ENCODE measurements at places on chromosomes 7 and 10.

- DNase-seq = no peak
Observed at GRCh38 chr7:8325067-8325466, 63.1 kb upstream of the ICA1 start.

GRCh38 chr10:101182936-101183335, 46.3 kb downstream of the LBX1 start:
- no peak for DNase-seq

- DNase-seq = no peak
Observed at GRCh38 chr10:131905603-131906268, 4.9 kb downstream of the PPP2R2D start.

DNA sequence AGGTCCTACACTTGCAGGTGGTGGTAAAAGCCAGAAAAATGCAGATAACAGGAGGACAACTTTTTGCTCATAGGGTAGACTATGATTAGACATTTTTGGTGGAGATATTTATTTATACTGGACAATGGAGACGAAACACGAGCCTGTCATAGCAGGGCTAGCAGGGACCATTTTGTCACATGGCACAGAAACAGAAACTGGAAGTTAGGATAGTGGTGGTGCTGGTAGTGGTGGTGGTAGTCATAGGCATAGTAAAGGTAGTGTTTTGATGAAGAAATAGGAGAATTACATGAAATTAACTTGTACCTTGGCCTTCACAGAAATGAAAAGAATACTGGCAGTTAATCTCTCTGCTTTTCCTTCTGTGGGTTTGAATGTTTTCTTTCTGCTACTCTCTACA, 8.8 kb upstream of the MGAM start:
- no peak for DNase-seq

GRCh38 chr7:108568801-108569380, 615 bp downstream of the THAP5 start:
- no peak for DNase-seq

DNA sequence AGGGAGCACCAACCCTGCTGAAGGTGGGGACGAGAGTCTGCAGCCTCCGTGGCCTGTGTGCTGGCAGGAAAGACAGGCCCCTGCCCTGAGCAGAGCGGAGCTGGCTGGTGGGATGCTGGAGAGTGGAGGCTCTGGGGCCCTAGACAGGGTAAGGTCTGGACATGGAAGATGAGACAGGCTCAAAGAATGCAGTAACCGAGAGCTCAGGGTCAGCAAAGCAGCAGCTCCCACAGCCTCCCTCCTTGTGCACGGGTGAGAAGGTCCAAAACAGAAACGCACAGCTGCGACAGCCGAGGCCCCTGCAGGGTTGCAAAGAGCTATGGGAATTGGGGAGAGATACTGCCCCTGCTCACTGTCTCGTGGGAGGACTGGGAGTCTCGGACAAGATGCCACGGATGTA, 80.5 kb downstream of the TNS3 start:
- no peak for DNase-seq

DNA sequence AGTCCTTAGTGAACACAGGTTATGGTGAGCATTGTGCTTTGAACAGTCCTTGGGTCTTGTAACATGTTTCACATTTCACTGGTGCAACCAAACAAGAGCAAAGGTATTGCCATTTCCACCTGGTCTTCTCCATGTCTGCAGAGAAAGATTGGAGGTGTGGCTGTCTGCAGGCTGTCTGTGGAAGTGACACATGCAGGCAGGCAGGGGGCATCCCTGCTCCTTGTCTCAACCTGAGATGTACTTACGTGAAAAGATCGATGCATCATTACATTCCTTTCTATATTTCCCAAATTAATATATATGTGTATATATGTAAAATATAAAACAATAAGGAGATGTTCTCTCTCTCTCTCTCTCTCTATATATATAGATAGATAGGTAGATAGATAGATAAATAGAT, 54.3 kb downstream of the LRRC18 start:
- DNase-seq = no peak

- no peak for DNase-seq
Observed at GRCh38 chr7:84102213-84102612, 92.4 kb downstream of the SEMA3A start.

DNA sequence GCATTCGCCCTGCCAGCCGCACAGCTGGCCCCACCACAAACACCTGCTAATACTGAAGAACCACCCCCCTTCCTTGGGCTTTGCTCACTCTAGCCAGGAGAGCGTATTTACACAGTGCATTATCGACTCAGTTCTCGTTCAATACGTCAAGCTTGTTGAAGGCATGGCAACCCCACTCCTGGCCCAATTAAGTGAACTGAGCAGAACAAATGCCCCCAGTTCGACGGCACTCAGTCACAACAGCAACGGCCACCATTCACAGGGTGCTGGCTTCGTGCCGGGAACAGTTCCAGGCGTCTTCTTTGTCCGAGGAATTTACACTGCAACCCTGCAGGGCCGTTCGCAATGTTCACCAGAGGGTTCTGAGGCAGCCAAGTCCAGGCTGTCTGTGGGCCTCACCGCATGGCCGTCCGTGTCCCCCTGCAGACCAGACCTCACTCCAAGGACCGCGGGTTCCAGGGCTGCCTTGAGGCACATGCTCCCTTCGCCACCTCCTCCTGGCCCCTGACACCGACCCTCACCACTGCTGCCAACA, 175.3 kb downstream of the DIP2C start:
- no peak for DNase-seq

- DNase-seq = no peak
Observed at GRCh38 chr10:1050554-1050953, 1.6 kb upstream of the IDI1 start.
